CD8-positive, alpha-beta memory T cell (primary cell): ENCODE measurements at places on chromosomes 7 and 10.
A peak's percentile ranks its signal among the peaks of the same experiment; 100 is the strongest.

- H3K27ac ChIP-seq, result peak overlapping the region; percentile 17
- H3K27me3 ChIP-seq, result no peaks in the 10 kb centered on the region
- H3K36me3 ChIP-seq, result no peaks in the 10 kb centered on the region
- DNase-seq, result no peak
- peaks cover 67% of the 10 kb centered on the region for H3K4me1 ChIP-seq
- no peak overlapping the region for H3K4me3 ChIP-seq
Measured at GRCh38 chr10:30493609-30494530, 59.9 kb downstream of the MAP3K8 start.

- no peak overlapping the region for H3K4me3 ChIP-seq
- H3K36me3 ChIP-seq, result no peaks in the 10 kb centered on the region
- no peak overlapping the region for H3K27ac ChIP-seq
- no peaks in the 10 kb centered on the region for H3K27me3 ChIP-seq
- H3K4me1 ChIP-seq, result no peaks in the 10 kb centered on the region
Measured at GRCh38 chr7:117285826-117286225, 37.0 kb downstream of the WNT2 start.

- H3K4me3 ChIP-seq, result no peak overlapping the region
- peaks cover 5% of the 10 kb centered on the region for H3K36me3 ChIP-seq
- H3K27me3 ChIP-seq, result no peaks in the 10 kb centered on the region
Measured at GRCh38 chr10:79116801-79117723, 48.3 kb downstream of the ZMIZ1 start.

DNA sequence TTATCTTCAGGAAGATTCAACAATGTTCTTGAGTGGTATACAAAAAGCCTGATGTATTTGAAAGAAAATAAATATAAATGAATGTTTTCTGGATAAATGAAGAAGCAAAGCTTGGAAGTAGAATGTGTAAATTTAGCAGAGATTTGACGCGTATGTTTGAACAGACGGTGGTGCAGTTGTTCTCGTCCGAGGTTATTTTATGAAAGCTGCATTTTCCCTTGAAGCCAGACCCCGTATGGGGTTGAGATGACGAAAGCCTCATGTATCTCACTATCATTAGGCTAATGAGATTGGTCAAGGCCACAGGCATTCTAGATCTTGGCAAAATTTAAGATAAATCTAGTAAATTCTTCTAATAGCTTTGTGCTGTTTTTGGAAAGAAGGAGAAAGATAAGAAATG is 195.2 kb downstream of the NXPH1 start:
- H3K36me3 ChIP-seq, result no peaks in the 10 kb centered on the region
- no peak overlapping the region for H3K27ac ChIP-seq
- H3K27me3 ChIP-seq, result no peaks in the 10 kb centered on the region
- H3K4me1 ChIP-seq, result no peaks in the 10 kb centered on the region

DNA sequence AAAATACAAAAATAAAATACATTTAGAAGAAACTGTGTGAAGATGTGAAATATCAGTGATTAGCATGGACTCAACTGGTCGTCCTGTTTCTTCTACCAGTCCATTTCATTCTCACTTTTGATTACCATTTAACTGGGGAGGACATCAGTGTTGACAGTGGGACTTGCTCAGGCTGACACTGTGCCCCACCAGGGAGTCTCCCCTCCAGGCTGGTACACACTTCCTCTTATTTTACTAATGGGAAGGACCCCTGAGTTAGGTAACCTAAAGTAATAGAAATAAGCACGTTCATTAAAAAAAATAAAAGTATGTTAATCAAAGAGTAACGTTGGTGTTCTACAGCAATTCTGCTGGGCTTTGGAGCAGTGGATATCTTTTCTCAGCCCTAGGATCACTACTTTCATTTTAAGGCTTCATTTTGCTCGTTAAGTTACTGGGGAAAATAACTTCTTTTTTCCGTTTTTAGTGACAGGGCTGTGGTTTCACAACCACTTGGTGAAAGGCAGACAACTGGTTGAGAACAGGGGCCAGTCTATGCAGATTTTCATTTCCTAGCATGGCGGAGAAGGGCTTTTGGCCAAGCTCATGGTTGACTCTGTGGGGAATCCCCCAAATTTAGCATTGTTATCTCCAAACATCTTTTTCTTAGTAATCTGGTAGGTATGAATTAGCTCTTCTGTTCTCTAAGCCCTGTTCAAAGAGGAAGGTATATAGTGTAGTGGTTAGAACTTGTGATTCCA is 2.1 kb downstream of the SNX10 start:
- H3K4me3 ChIP-seq, result peak overlapping the region; percentile 52
- H3K27me3 ChIP-seq, result no peaks in the 10 kb centered on the region
- peak overlapping the region; percentile 29 for H3K27ac ChIP-seq
- H3K4me1 ChIP-seq, result peaks cover 41% of the 10 kb centered on the region
- no peaks in the 10 kb centered on the region for H3K36me3 ChIP-seq
- peak; percentile 25 for DNase-seq

GRCh38 chr7:18558910-18559309 is 63.4 kb downstream of the HDAC9 start:
- no peaks in the 10 kb centered on the region for H3K36me3 ChIP-seq
- no peak overlapping the region for H3K27ac ChIP-seq
- no peak overlapping the region for H3K4me3 ChIP-seq
- H3K27me3 ChIP-seq, result no peaks in the 10 kb centered on the region
- no peaks in the 10 kb centered on the region for H3K4me1 ChIP-seq

DNA sequence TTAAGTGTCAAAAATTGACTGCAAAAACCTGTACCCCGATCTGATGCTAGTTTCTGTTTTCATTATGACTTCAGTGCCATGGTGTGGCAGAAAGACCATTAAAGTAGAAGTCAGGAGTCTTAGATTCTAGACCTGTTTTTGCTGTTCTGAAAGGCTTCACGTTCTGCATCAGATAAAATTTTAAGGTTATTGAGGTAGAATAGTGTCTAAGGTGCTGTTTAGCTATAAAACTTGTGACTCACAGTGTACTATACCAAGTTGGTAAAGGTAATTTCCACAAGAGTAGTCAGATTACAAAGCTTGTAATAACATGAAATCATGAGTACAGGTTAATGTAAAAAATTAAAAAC is 38.6 kb downstream of the ZNRF2 start:
- H3K27me3 ChIP-seq, result no peaks in the 10 kb centered on the region
- H3K27ac ChIP-seq, result peak overlapping the region; percentile 4
- peak; percentile 24 for DNase-seq
- H3K4me3 ChIP-seq, result peak overlapping the region; percentile 23

DNA sequence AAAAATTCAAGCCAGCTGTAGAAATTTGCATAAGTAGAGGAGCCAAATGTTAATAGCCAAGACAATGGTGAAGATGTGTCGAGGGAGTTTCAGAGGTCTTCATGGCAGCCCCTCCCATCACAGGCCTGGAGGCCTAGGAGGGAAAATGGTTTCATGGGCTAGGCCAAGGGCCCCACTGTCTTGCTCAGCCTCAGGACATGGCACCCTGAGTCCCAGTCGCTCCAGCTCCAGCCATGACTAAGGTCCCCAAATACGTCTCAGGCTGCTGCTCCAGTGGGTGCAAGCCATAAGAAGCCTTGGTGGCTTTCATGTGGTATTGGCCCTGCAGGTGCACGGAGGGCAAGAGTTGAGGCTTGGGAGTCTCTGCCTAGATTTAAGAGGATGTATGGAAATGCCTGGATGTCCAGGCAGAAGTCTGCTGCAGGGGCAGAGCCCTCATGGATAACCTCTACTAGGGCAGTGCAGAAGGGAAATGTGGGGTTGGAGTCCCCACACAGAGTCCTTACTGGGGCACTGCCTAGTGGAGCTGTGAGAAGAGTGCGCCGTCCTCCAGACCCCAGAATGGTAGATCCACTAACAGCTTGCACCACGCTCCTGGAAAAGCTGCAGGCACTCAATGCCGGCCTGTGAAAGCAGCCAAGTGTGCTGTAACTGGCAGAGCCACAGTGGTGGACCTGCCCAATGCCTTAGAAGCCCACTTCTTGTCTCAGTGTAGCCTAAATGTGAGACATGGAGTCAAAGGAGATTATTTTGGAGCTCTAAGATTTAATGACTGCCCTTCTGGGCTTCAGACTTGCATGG is 19.2 kb downstream of the TBATA start:
- DNase-seq, result no peak
- H3K27me3 ChIP-seq, result no peaks in the 10 kb centered on the region
- no peaks in the 10 kb centered on the region for H3K4me1 ChIP-seq
- no peak overlapping the region for H3K4me3 ChIP-seq
- H3K36me3 ChIP-seq, result no peaks in the 10 kb centered on the region

- no peaks in the 10 kb centered on the region for H3K27me3 ChIP-seq
- no peaks in the 10 kb centered on the region for H3K4me1 ChIP-seq
- no peaks in the 10 kb centered on the region for H3K36me3 ChIP-seq
- H3K4me3 ChIP-seq, result no peak overlapping the region
- no peak overlapping the region for H3K27ac ChIP-seq
- no peak for DNase-seq
Measured at GRCh38 chr10:84896909-84897308, 568.5 kb downstream of the CCSER2 start.

- H3K27ac ChIP-seq, result no peak overlapping the region
- no peak overlapping the region for H3K4me3 ChIP-seq
- H3K4me1 ChIP-seq, result peaks cover 53% of the 10 kb centered on the region
- H3K36me3 ChIP-seq, result peaks cover 19% of the 10 kb centered on the region
Measured at GRCh38 chr10:69362471-69362954, 54.2 kb downstream of the TACR2 start.

DNA sequence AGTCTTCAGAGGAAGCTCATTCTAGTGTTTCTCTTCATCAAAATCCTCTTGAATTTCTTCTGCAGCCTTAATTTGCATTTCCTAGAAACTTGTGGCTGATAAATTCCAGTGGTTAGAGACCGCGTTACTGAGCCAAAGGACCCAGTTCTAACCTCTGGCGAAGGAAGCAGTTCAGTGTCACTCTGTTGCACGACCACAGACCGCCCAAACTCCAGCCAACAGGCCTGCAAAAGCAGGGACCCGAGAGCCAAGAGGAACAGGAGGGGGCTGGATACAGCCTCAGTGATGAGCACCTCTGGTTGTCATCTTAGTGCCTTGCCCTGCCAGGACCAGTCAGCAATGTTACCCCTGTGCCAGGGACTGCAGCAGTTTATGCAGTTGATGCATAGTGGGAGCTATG is 70.0 kb downstream of the AFAP1L2 start:
- no peak overlapping the region for H3K4me3 ChIP-seq
- no peak overlapping the region for H3K27ac ChIP-seq
- H3K36me3 ChIP-seq, result no peaks in the 10 kb centered on the region
- H3K4me1 ChIP-seq, result no peaks in the 10 kb centered on the region
- no peak for DNase-seq

- H3K4me1 ChIP-seq, result no peaks in the 10 kb centered on the region
- H3K27me3 ChIP-seq, result no peaks in the 10 kb centered on the region
- H3K27ac ChIP-seq, result no peak overlapping the region
- no peak overlapping the region for H3K4me3 ChIP-seq
Measured at GRCh38 chr10:58806970-58807628, 294.4 kb downstream of the BICC1 start.

GRCh38 chr10:3750006-3750816 is 34.8 kb downstream of the KLF6 start:
- DNase-seq, result no peak
- no peaks in the 10 kb centered on the region for H3K27me3 ChIP-seq
- no peak overlapping the region for H3K27ac ChIP-seq
- H3K36me3 ChIP-seq, result no peaks in the 10 kb centered on the region
- no peaks in the 10 kb centered on the region for H3K4me1 ChIP-seq

GRCh38 chr7:8260871-8261694 is 884 bp downstream of the ICA1 start:
- no peaks in the 10 kb centered on the region for H3K36me3 ChIP-seq
- DNase-seq, result no peak
- H3K4me3 ChIP-seq, result peak overlapping the region; percentile 5
- no peaks in the 10 kb centered on the region for H3K27me3 ChIP-seq

GRCh38 chr10:118808601-118809356 is 54.0 kb upstream of the CACUL1 start:
- DNase-seq, result no peak
- H3K27ac ChIP-seq, result no peak overlapping the region
- H3K4me3 ChIP-seq, result no peak overlapping the region
- no peaks in the 10 kb centered on the region for H3K27me3 ChIP-seq
- no peaks in the 10 kb centered on the region for H3K36me3 ChIP-seq
- H3K4me1 ChIP-seq, result no peaks in the 10 kb centered on the region

- peak overlapping the region; percentile 92 for H3K27ac ChIP-seq
- peaks cover 26% of the 10 kb centered on the region for H3K4me1 ChIP-seq
- no peaks in the 10 kb centered on the region for H3K27me3 ChIP-seq
- peak overlapping the region; percentile 93 for H3K4me3 ChIP-seq
- DNase-seq, result peak; percentile 53
Measured at GRCh38 chr7:91940171-91940570, 491 bp upstream of the AKAP9 start.

DNA sequence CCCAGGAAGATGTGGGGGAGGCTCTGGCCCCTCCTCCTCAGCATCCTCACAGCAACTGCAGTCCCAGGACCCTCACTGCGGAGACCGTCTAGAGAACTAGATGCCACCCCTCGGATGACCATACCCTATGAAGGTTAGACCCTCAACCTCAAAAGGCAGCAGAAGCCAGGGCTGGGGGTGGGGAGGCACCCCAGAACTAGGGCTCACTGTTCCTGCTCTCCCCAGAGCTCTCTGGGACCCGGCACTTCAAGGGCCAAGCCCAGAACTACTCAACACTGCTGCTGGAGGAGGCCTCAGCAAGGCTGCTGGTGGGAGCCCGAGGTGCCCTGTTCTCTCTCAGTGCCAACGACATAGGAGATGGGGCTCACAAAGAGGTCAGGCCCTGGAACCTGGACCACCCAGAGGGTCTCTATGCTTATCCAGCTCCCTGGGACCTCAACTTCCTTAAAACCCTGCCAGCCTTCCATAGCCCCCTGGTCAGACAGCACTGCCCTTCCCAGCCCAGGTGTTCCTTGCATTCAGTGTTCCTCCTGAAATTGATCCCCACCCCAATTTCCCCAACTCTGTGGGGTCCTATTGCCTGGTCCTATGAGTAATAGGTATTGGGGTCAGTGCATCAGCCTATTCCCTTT is 3.7 kb downstream of the SEMA4G start:
- H3K27ac ChIP-seq, result no peak overlapping the region
- no peaks in the 10 kb centered on the region for H3K27me3 ChIP-seq
- peaks cover 5% of the 10 kb centered on the region for H3K4me1 ChIP-seq
- no peaks in the 10 kb centered on the region for H3K36me3 ChIP-seq
- H3K4me3 ChIP-seq, result no peak overlapping the region

DNA sequence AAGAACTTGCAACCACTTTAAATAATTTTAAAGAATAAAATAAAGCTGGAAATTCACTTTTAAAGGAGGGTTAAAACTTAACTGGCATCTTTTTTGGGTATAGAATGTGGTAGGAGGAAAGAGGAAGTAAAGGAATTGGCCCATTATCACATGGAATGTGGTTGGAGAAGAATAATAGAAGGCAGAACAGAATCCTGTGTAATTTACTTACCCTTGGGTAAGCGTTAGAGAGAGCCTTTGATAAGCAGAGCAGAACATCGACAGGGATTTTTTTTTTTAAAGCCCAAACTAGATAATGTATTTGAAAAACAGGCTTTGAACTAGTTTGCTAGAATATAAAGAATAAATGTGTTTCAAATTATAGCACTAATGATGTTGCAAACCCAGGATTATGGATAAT is 199.8 kb upstream of the KIAA1217 start:
- H3K4me3 ChIP-seq, result no peak overlapping the region
- no peaks in the 10 kb centered on the region for H3K4me1 ChIP-seq
- H3K27me3 ChIP-seq, result no peaks in the 10 kb centered on the region
- no peak for DNase-seq
- H3K27ac ChIP-seq, result no peak overlapping the region
